Stimulated activated CD4-positive, alpha-beta T cell treated with anti-CD3 and anti-CD28 coated beads, Interleukin-1b, Interleukin-23, amount 100 ng/mL, for 1 hour (primary cell): ENCODE measurements at places on chromosomes 3 and 15.

DNA sequence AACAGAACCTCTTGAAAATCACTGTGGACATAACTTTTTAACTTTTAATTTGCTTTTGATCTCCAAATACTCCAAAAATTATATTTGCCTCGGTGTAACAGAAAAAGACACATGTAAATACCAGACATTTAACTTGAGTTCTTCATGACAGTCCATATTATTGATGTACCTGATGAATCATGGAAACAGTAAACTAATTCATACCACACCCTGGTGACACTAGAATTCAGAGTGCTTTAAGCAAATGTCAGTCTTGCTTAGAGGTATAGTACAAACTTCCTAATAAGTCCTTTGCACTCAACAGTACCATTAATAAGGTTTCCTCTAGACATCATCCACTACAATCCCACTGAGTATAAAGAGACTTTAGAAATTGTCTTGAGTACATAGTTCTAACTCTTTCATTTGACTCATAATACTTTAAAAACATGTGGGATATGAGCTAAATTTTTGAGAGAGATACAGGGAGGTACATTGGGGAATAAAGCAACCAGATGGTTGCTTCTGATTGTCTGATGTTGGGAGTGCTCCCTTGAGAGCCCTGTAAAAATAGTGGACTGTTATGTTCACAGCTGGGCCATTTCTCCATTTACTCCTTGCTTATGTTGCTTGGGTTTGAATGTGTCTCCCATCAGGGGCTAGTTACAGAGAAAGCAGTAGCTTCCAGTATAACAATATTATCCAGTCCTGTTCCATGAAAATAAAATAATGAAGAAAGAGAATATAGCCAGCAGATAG is 175.7 kb downstream of the ALCAM start:
- no peak for DNase-seq

- DNase-seq = no peak
Measured at GRCh38 chr15:22887157-22887951, 48.9 kb downstream of the NIPA2 start.

GRCh38 chr15:34725556-34725955 is 29.2 kb downstream of the GJD2 start:
- no peak for DNase-seq

DNA sequence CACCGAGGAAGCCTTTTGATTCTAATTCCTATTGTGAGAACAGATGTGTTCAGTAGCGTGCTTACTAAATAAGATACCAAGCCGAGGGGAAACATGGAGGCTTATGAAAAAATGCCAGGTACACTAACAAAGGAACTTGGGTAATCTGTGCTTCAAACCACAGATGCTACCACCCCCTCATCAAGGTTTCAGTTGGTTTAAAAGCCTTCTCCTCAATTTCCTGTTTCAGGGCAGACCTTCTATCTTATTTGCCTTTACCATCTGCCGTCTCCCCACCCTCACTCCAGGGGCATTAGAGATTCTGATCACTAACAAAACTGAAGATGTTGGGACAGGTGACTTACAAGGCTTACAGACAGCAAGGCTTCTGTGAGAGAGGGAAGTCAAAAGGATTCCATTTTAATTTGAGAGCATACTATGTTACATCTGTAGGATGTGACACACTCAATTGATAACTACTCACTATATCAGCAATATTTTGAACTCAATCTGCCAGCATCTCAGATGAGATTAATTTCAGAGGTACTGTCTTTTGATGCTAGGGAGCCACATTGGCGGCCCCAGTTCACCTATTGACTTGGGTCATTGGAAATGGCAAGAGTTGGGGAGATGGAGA is 60.6 kb upstream of the PLCL2 start:
- no peak for DNase-seq

- no peak for DNase-seq
Measured at GRCh38 chr3:189710620-189711402, 79.6 kb downstream of the TP63 start.

DNA sequence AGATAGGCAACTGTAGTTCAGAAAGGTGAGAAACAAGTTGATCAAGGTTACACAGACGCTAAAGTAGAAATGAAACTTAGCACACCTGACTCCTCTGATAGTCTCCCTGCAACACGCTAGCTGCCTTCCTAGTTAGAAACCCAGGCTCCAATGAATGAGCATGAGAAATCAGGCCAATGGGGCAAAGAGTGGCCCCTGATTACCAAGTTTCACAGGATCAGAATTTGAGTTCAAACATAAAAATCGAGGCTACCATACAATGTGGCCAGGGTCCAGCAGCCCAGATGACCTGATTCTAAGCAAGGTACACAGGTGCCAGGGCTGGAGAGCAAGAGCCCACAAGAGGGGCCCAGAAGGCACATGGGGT is 7.7 kb downstream of the PLD1 start:
- DNase-seq = no peak

GRCh38 chr15:58015565-58015964 is 49.9 kb downstream of the ALDH1A2 start:
- DNase-seq = no peak

GRCh38 chr3:97981886-97982285 is 9.7 kb upstream of the RIOX2 start:
- DNase-seq = no peak

DNA sequence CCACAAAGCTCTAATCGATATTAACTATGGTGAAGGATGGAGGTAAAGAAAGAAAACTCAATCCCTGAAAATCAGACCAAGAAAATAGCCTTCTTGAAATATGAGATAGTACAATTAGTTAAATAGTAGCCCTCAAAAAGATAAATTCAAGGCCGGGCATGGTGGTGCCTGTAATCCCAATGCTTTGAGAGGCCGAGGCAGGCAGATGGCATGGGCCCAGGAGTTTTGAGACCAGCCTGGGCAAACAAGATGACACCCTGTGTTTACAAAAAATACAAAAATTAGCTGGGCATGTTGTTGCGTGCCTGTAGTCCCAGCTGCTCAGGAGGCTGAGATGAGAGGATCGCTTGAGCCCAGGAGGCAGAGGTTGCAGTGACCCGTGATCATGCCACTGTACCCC is 31.6 kb upstream of the CEP152 start:
- no peak for DNase-seq

GRCh38 chr15:33080006-33080405 is 114.5 kb downstream of the FMN1 start:
- no peak for DNase-seq
